ENCODE measurements at places on chromosomes 16 and 17.

DNA sequence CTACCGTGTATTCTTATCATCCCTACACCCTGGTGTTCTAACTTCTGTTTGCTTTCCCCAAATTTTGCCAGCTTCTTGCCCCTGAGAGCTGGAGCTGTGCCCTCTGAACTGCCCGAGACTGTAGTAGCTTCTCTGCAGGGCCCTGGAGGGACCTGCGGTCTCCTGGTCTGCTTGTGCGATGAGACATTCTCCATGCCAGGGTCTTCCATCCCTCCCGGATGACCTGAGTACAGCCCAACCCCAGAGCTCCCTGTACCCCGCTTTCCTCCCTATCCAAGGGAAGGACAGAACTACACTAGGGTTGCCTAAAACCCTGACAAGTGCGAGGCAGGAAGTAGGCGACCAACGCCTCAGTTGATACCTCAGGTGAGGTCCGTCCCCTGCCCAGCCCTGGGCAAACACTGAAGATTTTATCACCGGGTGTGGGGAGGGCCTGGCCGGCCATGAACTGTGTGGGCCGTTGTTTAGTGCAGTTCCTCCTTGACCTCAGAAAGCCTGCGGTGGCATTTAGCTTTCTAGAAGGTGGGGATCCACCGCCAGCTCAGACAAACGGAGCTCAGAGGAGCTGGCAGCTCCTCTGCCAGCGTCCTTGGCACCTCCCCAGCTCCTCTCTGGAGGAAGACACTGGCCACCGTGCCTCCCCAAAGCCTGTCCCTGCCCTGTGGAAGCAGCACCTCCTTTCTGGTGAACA is 13.7 kb downstream of the CANT1 start:
- no peak for DNase-seq

- no peak for DNase-seq
Measured at GRCh38 chr16:2999929-3000328, 12.8 kb upstream of the CLDN9 start.

GRCh38 chr16:66933776-66934137 is 445 bp downstream of the CIAO2B start:
- DNase-seq, result no peak

- DNase-seq, result no peak
Measured at GRCh38 chr17:17538417-17539391, 42.5 kb upstream of the RASD1 start.

GRCh38 chr16:78461087-78461486 is 361.6 kb downstream of the WWOX start:
- no peak for DNase-seq

GRCh38 chr17:55154101-55154500 is 110.7 kb upstream of the HLF start:
- DNase-seq, result no peak

- DNase-seq, result no peak
Measured at GRCh38 chr17:59627274-59627673, 7.6 kb downstream of the CLTC start.

GRCh38 chr16:21598701-21599121 is 666 bp upstream of the METTL9 start:
- DNase-seq, result no peak

- DNase-seq, result no peak
Measured at GRCh38 chr17:10463402-10463801, 6.0 kb downstream of the MYH4 start.

Data from activated T-helper 1 cell treated with anti-CD3 and anti-CD28 coated beads, Interleukin-2, amount 50 U/mL, for 16 hours (primary cell).